ENCODE measurements at places on chromosomes 12 and 14.

GRCh38 chr12:97995559-97995958, 519.8 kb upstream of the TMPO start:
- DNase-seq, result no peak

- DNase-seq, result no peak
Measured at GRCh38 chr12:112347581-112347982, 34.6 kb downstream of the HECTD4 start.

- no peak for DNase-seq
Measured at GRCh38 chr14:33118668-33119067, 180.0 kb downstream of the NPAS3 start.

- DNase-seq, result no peak
Measured at GRCh38 chr14:60346706-60347105, 97.7 kb downstream of the PPM1A start.

DNA sequence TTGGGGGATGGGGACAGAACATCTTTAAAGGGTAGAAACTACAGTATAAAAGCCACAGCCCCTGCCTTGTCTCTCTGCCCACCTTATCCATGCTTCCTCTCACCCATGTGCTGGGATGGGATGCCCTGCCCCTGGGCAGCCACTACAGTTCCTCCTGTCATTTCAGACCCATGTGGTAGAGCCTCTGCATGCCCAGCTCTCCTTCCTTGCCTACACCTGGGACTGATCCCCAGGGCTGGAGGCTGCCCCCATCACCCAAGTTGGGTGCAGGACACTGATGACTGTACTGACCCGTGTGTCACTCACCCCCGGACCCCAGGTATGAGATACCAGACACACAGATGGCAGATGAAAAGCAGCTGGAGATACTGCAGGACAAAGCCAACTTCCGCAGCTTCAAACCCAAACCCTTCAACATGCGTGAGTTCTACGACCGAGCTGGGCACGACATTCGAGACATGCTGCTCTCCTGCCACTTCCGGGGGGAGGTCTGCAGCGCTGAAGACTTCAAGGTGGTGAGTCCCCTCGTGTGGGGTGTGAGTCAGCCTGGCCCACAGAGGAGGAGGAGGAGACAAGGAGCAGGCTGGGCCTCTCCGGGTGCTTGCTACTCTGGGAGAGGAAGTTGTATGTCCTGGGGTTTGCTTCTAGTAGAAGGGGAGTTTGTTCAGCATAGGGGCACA, 2.2 kb downstream of the ASIC1 start:
- no peak for DNase-seq

- DNase-seq, result peak; percentile 93
Measured at GRCh38 chr14:36767603-36768281, 106.1 kb downstream of the PAX9 start.

DNA sequence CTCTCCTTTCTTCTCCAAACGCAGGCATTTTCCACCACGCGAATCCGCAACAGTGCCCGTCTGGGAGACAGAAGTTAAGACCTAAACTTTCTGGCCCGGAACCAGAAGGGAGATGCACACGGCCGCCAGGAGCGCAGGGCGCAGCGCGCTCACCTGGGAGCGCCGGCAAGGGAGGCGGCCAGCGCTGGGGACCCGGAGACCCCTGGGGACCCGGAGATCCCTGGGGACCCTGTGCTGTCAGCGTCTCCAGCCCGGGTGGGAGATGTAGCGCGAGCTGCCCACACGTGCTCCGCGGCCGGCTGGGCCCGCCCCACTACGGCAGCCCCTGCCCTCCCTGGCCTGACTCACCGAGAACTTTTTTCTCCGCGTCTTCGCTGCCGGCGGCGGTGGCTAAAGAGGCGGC, 620 bp downstream of the YBX3 start:
- peak; percentile 79 for DNase-seq

- DNase-seq, result no peak
Measured at GRCh38 chr12:30757316-30757715, 2.6 kb upstream of the CAPRIN2 start.

GRCh38 chr12:6266971-6267721, 43.3 kb upstream of the PLEKHG6 start:
- no peak for DNase-seq

DNA sequence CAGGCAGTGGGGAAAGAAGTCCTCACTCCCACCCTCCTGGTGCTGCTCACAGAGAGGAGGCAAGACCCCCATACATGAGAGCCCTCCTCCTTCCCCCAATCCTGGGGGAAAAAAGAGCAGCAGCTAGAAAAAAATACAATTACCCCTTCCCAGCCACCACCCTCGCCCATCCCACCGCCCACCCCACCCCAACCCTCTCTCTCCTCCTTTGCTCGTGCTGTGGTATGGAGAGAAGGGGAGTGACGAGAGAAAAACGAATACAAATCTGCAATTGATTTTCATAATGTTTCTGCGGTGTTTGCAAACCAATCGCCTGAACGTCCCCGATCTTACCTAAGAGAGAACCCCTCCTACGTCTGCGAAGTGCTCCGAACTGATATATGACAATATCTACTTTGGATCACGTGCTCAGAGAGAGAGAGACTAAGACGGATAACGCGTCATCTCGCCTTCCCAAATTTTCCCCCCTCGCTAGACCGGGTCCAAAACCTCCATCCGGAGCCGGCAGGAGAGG, at the start of gene HOXC11:
Gene HOXC11, plus strand, starts transcription at position 405 of the 514 bp plus-strand sequence. CDS start 116 bp downstream, outside the sequence.
- no peak for DNase-seq

GRCh38 chr14:105852378-105853088, 326.1 kb downstream of the TMEM121 start:
- DNase-seq, result no peak

DNA sequence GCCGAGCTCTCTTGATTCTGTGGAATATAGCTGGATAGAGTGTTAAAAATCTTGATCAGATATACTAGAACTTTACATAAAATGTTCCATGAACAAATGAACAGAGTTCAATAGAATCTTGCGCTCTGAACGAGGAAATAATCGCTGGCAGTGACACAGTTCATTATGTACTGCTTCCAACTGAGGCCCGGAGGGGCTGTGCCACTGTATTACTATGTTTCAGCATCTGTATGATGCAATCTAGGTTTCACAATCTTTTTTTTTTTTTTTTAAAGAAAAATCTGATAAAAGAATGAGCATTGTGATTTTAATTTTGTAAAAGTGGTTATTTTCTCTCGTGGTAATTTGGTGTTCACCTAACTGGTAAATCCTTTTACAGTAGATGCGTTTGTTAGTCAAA, 77.2 kb downstream of the FERMT2 start:
- no peak for DNase-seq

DNA sequence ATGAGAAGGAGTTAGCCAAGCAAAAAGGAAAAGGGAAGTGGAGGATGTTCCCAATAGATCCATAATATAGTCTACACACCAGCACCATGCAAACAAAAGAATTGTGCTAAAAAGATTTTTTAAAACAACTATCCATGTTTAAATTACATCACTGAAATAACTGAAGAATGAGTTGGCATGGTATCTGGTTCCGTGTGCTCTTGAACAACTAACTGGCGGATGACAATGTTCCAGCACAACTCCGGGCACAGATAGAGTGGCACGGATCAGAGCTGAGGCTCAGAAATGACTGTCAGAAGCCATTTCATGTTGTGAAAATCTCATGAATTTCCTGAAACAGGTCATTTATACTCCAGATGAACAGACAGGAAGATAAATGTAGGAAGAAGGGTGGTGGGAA, 153.1 kb downstream of the HMGA2 start:
- DNase-seq, result no peak

GRCh38 chr12:49696723-49697122, 10.5 kb downstream of the FMNL3 start:
- DNase-seq, result no peak

DNA sequence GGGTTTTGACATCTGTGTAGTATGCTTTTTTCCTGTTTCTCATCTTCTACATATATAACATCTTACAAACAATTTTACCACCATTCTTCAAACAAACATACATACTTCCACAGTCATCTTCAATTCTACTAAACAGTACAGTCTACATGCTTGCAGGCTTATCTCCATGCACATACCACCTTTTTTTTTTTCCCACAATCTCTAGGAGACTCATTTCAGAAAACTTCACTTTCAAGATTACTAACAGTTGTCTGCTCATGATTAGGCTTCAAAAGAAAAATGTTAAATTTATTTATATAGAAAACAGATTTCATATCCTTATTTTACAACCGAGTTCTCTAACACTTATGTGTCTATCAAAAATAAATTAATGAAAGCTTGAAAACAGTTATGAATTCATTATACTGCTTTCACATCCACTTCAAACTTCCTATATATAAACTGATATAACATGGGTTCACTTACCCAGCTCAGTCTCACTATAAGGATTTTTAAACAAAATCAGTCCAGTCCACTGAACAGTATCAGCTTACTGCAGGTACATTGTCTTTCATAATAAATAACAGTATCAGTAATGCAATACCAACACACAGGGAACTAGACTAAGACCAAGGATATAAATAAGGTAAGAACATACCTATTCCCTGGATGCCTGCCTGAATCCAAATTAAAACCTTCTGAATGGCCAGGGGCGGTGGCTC, 42.5 kb downstream of the LRP6 start:
- DNase-seq, result no peak

DNA sequence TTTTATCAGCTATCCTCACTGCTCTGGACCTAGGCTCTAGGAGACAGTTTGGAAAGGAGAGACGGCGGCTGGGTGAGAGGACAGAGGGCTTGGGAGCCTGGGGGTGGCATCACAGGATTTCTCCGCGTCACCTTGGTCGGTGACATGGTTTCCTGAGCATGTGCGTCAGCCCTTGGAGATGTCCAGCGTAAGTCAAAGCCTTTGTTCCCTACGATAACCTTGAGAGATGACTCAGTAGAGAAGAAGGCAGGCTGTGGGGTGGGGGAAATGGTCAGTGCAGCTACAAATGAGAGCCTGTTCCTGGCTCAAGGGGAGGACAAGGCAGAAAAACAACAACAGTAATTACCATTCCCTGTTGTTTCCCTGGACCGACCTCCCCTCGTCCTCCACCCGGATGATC, 90.2 kb upstream of the TBX3 start:
- DNase-seq, result no peak

DNA sequence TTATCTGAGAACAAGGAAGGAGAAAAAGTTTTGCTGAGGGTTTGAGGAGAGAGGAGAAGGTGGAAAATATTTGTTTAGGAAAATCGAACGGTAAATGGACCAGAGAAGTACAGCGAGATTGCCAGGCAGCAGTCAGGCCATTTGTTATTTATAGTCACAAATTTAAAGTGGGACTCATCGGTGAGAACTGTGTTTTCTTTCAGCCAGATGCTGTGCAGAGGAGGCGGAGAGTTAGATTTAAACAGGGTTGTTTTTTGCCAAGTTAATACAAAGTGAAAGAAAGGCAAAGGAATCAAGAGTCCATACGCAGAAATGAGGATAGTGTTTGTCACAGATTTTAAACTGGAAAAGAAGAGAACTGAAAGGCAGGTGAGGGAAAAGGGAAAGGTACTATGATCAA, 200.6 kb upstream of the CNOT2 start:
- no peak for DNase-seq

GRCh38 chr12:69243099-69244084, 4.0 kb downstream of the CPSF6 start:
- DNase-seq, result no peak

- DNase-seq, result no peak
Measured at GRCh38 chr14:104297721-104298401, 159.5 kb downstream of the KIF26A start.

GRCh38 chr14:24798911-24799462, 165.0 kb upstream of the GZMB start:
- DNase-seq, result peak; percentile 7

DNA sequence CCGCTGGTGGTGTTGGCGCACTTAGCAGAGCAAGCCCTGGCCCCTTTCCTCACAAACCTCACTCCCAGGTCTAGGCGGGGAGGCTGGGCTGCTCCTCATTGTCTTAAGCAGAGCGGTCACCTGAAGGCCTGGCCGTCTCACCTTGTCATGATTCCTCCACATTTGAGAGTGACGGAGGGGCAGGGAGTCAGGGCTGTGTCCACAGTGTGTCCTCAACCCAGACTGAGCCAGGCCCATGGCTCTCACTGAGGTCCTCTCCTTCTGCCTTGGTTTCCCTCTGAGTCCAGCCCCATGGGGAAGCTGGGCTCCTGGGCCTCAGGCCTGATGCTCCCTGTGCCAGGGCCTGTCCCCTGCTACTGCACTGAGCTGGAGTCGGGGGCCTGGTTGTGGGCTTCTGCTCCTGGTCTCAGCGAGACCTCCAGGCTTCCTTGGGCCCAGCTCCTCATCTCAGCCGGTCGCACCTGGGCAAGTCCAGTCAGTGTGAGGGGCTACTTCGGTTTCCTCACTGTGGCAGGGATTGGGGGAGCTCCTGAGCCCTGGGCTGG, 44.9 kb downstream of the KRT80 start:
- DNase-seq, result no peak

DNA sequence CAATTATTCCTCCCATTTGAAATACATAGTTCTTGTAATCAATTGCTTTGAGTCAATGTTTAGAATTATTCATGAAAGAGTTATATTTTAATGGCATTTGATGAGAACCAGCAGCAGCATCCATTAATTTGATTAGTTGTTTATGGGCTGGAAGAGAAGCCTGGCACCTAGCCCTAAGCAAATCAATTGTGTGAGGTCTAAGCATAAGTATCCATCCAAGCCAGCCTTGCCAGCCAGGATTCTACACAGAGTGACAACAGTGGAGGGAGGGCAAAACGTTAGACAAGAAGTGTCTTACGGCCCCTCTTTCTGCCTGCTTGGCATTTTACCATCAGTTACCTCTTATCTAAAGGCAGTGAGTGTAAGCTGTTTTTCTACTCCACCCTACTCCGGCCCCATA, 478.5 kb downstream of the NELL2 start:
- no peak for DNase-seq

DNA sequence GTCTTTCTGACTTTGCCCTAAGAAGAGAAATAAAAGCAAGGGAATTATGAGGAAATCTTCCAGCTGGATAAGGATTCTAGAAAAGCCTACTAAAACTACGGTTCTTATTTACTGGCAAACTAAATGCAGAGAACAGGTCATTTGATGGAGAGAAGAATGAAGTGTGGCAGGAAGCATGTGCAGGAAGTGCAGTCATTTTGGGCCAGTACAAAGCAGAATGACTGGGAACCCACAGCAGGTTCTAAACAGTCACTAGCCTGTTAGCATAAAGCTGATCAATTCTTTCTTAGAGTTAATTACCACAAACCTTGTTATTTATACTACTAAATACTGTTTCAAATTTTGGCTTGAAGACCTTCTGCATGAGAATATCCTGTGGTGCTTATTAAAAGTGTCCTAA, 36.7 kb downstream of the CFAP54 start:
- no peak for DNase-seq

GRCh38 chr12:112862636-112863290, 44.0 kb upstream of the OAS1 start:
- DNase-seq, result no peak

- DNase-seq, result no peak
Measured at GRCh38 chr12:89951050-89951693, 242.5 kb upstream of the ATP2B1 start.

- no peak for DNase-seq
Measured at GRCh38 chr12:126545411-126545810, 1480.2 kb downstream of the AACS start.

GRCh38 chr14:34931206-34931605, 51.6 kb upstream of the SRP54 start:
- no peak for DNase-seq

Data from NCI-H510A treated with DMSO at 0.1 percent for 48 hours (cell line).